ENCODE measurements at places on chromosomes 1 and 21. TPM values are rescaled to one million over a fixed set of nuclear protein-coding genes. Genes with fewer than 3 reads are reported as not detected.
A peak's percentile ranks its signal among the peaks of the same experiment; 100 is the strongest.

GRCh38 chr1:228922722-228923376, 187.6 kb downstream of the RHOU start:
- peaks cover 18% of the 10 kb centered on the region for H3K4me1 ChIP-seq
- no peak overlapping the region for H3K27ac ChIP-seq
- no peaks in the 10 kb centered on the region for H3K27me3 ChIP-seq
- DNase-seq, result no peak
- peaks cover 1% of the 10 kb centered on the region for H3K36me3 ChIP-seq
- no peak overlapping the region for H3K4me3 ChIP-seq

GRCh38 chr1:110672753-110673108, 2.0 kb downstream of the KCNA3 start:
- H3K27ac ChIP-seq, result no peak overlapping the region
- peaks cover 30% of the 10 kb centered on the region for H3K4me1 ChIP-seq
- H3K36me3 ChIP-seq, result peaks cover 4% of the 10 kb centered on the region
- DNase-seq, result no peak

The DIRAS3 gene
- 1.1 TPM for total RNA-seq

DNA sequence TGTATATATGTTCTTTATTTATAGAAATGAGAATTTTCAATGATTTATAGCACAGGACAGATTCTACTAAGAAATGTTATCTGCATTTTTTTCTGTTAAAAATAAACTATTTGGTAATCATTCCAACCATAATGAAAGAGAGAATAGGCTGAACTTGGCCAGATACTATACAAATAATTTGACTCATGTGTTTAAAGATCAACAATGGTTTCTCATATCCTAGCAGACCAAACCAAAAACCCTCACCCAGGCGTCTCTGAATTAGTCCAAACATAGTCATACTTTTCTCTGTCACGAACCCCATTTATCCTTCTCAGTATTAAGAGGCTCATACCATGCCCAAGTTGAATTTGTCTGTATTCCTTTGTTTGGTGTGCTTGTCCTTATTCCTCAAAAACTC, 40.3 kb downstream of the RPE65 start:
- H3K27me3 ChIP-seq, result peaks cover 2% of the 10 kb centered on the region
- H3K36me3 ChIP-seq, result no peaks in the 10 kb centered on the region
- H3K27ac ChIP-seq, result no peak overlapping the region
- H3K4me1 ChIP-seq, result peaks cover 11% of the 10 kb centered on the region

The PADI2 gene
- total RNA-seq, result 0.16 TPM

DNA sequence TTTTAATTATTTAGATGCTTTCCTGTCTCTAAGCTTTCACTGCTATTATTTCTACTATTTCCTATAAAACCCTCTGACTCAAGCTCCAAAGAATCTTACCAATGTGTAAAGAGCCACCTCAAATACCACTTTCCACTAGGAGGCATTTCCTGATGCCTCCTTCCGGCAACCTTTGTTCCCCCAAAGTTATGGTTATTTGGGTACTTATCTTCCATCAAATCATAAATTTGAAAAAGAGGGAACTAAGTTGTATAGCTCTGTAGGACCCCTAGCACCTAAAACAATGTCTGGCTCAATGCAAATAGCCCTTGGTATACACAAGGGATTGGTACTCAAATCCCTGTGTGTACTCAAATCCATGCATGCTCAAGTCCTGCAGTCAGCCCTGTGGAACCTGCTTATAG, 79.6 kb downstream of the NME7 start:
- no peaks in the 10 kb centered on the region for H3K4me1 ChIP-seq
- no peak overlapping the region for H3K27ac ChIP-seq
- no peak for DNase-seq
- H3K27me3 ChIP-seq, result no peaks in the 10 kb centered on the region
- peaks cover 32% of the 10 kb centered on the region for H3K36me3 ChIP-seq

DNA sequence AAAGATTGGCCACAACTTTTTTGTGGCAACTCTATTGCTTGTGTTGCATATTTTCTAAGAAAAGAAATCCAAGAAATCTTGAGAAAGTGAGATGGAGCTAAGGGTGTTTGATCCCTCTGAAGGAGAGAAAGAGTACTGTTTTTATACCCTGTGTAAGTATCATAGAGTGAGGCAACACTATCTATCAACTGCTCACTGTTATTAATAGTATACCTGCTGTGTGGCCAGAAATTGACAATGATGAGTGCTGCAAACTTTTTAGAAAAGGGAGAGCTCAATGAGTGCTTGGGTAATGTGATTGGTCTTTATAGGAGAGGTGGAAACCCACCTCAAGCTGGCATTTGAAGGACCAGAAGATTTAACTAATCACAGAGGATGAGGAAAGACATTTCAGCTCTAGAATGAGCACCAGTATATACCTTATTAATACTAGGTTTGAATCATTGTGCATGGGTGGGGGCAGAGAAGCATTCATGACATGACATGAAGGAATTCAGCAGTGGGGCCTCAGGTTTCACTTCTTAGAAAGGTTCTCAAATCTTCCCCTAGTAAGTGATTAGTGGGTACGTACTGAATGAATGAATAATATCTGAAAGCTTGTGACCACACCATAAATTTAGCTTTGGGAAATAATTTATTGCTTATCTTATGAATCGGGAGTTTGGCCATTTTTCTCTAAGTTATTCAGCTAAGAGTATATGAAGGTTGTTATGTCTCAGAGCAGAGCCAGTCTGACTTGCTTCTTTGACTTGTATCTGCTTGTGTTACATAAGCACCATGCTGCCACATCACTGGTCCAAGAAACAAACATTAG, 169.2 kb upstream of the SGIP1 start:
- no peak for DNase-seq
- no peak overlapping the region for H3K27ac ChIP-seq
- no peaks in the 10 kb centered on the region for H3K27me3 ChIP-seq

- no peak overlapping the region for H3K27ac ChIP-seq
- DNase-seq, result no peak
- H3K27me3 ChIP-seq, result peaks cover 16% of the 10 kb centered on the region
- no peaks in the 10 kb centered on the region for H3K36me3 ChIP-seq
- no peaks in the 10 kb centered on the region for H3K4me1 ChIP-seq
Measured at GRCh38 chr1:202259705-202260104, 66.1 kb downstream of the LGR6 start.

- no peak overlapping the region for H3K27ac ChIP-seq
- H3K27me3 ChIP-seq, result peaks cover 11% of the 10 kb centered on the region
- H3K4me1 ChIP-seq, result peaks cover 13% of the 10 kb centered on the region
- no peak for DNase-seq
- peak overlapping the region; percentile 83 for H3K4me3 ChIP-seq
Measured at GRCh38 chr21:41418956-41419680, 6.9 kb upstream of the MX1 start.
